ENCODE measurements at places on chromosomes 16 and 17.
A peak's percentile ranks its signal among the peaks of the same experiment; 100 is the strongest.

GRCh38 chr17:81285179-81285878 is 9.8 kb downstream of the SLC38A10 start:
- peak; percentile 63 for DNase-seq

DNA sequence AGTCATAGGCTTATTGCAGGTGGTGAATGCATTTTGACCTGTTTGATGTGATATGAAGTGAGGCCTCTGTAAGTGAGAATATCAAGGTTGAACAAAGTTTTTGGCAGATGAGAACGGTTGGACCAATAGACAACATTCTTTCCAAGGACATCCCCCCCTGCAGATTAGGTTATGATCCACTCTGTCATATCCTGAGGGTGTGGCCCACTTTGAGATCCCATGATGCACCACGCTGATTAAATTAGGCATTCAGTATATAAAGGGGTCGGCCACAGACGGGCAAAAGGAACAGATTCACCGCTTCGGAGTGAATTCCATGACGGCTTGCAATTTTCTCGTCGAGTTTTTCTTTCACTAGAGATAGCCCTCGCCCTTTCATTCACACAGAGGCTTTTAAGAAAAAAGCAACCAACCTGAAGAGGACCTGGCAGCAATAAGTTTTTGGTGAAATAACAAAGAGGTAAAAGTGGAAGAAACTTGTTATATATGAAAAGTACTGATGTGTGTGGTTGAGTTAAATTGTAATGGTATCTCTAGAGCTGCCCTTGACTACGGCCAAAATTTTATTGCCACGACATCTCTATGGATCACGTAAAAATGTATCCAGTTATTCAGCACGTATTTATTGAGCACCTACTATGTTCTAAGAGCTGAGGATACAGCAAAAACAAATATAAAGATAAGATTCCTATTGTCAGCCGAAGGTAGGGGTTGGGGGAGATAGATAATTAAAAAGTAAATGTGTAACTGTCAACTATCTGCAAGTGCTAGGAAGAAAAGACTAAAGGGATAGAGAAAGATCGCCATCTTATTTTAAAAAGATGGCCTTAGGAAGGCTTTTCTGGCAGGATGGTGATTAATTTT is 1.7 kb upstream of the RBBP6 start:
- no peak for DNase-seq

DNA sequence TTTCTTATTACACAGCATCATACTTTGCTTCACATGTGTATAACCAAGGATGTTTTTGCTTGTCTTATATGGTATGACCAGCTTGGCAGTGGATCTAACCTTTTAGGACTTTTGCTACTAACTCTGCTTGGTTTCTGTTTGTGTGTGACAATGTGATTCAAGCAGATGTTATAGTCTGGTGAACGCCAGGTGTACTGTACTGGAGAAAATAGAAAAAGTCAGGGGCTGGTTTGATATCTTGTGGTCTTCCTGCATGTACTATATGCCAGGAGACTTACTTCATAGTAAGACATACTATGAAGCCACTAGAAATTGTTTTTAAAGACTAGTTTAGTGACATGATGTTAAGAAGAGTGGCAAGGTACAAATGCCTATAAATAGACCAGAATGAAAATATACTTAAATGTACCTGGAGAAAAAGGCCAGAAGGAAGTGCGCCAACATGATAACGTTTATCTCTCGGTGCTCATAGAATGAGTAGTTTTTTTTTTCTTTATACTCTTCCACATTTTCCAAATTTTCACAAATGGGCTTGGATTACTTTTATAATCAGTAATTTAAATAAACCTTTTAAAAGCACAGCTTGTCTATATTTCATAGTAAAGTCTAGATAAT is 112.3 kb downstream of the PRKCA start:
- no peak for DNase-seq

- DNase-seq, result no peak
Measured at GRCh38 chr16:68737046-68737729, at the start of gene CDH1. CDH1 (plus strand) TSS chr16:68737292; CDS start chr16:68737416, 124 bp downstream.

GRCh38 chr17:73586275-73586832 is 57.9 kb downstream of the SDK2 start:
- no peak for DNase-seq

- DNase-seq, result no peak
Measured at GRCh38 chr17:35130392-35130791, 9.0 kb downstream of the FNDC8 start.

GRCh38 chr17:31437720-31438400 is 46.4 kb downstream of the RAB11FIP4 start:
- DNase-seq, result no peak

- DNase-seq, result no peak
Measured at GRCh38 chr16:9334103-9334502, 242.7 kb downstream of the HAPSTR1 start.

DNA sequence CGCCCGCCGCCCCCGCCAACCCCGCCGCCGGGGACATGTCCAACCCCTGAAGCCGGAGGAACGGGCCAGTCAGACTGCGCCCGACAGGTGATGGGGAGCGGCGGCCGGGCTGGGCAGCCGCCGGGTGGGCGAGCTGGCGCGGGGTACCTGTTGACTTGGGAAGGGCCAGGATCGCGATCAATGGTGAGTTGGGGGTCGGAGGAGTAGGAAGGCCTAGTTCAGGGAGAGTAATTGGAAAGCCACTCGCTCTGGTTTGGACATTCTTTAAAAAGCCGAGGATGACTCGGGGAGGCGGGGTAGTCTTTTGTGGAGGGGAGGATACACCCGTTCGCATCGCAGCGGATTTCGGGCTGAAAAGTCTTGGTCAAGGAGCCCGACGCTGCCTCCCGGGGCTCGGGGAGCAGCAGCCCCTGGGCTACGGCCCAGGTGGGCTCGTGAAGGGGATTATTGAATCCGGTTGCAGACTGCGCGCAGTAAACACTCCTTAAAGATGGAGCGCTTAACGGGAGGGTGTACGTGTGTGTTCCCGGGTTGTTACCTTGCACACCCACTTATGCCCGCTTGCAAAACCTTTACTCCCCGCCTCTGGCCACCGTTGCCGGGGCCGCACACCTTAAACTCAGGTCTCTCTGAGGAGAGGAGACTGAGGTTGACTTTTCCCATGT is 123.8 kb downstream of the GOSR1 start:
- no peak for DNase-seq

DNA sequence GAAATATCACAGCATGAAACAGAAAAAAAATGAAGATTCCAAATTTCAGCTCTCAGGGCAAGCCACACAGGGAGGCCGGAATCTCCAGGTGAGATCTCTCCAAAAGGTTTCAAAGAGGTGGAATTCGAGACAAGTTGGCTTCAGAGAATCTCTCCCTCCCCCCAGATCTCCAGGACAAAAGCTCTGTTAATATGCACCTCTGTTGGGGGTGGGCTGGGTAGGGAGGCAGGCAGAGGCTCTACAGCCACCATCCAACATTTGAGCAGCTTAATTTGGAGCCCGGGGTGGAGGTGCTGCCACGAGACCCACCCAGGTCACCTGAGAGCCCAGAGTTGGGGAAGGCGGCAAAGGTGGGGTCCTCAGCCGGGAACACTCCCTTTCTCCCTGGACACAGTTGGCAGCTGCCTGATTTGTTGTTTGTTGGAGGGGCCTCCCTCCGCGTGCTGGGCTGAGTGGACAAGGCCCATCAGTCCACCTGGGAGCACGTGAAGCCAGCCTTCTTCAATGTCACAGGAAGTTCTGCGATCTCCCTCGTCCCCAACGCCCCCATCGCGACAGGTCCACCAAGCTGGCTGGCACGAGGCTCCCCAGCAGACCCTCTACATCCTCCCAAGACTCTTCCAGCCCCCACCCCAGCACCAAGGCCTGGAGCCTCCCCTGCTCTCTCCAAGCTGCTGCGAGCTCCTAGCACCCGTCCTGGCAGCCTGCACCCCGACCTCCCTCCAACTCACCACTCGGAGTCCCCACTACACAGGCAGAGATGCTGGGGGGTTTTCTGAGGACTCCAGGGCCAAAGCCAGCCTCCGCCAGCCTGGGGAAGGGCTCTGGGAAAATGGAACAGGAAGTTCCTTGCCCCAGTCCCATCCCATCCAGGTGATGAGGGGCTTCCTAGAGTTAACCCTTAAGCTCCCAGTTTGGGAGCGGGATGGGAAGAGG is at the start of gene ZSCAN10:
Gene ZSCAN10 (minus strand): TSS at position 836 of the 936 bp plus-strand sequence. CDS start 6,357 bp downstream, outside the sequence.
- DNase-seq, result no peak

- DNase-seq, result peak; percentile 18
Measured at GRCh38 chr16:88971371-88972097, 5.5 kb downstream of the CBFA2T3 start.

- DNase-seq, result no peak
Measured at GRCh38 chr16:85986931-85987749, 88.2 kb downstream of the IRF8 start.

- DNase-seq, result no peak
Measured at GRCh38 chr16:84842516-84843148, 22.8 kb downstream of the CRISPLD2 start.

DNA sequence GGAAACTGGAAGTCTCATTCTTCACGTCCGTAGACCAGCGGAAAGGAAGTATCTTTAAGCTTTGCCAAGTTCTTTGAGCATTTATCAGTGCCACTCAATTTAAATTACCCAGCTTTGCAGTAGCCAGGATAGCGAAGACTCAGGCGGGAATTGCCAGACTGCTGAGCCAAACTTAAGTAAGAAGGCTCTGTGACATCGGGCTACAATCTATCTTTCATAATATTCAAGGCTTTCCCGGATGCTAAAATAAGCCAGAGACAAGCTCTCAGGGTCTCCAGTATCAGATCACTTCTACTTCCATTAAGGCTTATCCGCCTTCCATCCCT is 436 bp upstream of the BRIP1 start:
- no peak for DNase-seq

DNA sequence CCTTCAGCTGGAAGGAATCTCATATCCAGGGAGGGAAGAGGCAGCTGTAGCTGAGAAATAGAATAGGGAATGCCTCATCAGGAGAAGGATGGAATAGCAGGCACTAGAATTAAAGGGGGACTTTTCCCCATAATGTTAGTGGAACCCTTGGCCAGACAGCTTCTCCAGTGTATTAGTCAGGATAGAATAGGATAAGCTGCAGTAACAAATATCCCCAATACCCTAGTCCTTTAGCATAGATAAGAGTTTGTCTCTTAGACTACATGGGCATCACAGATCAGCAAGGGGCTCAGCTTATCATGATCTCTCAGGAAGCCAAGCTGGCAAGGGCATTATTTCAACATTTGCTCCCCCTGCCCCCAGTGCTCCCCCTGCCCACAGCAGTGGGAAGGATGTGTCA is 44.7 kb upstream of the RPL38 start:
- no peak for DNase-seq

DNA sequence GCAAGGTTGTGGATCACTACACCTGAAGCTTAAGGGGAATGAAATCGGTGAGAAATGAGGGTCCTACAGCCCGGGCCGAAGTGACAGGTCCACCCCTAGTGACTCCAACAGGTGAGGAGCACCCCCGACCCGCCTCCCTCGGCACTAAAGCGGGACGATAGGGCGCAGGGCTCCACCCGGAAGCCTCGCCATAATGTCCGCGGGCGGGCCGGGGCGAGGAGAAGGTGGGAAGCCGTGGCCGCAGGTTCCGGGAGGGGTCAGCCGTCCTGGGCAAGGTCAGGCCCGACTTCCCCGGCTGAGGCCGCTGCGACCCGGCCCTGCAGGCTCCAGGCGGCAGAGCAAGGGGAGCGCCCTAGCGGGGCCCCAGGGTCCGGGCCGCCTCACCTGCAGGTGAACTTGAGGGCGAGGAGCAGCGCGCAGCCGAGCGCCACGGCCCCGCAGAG is 543 bp downstream of the TXNDC11 start:
- no peak for DNase-seq

DNA sequence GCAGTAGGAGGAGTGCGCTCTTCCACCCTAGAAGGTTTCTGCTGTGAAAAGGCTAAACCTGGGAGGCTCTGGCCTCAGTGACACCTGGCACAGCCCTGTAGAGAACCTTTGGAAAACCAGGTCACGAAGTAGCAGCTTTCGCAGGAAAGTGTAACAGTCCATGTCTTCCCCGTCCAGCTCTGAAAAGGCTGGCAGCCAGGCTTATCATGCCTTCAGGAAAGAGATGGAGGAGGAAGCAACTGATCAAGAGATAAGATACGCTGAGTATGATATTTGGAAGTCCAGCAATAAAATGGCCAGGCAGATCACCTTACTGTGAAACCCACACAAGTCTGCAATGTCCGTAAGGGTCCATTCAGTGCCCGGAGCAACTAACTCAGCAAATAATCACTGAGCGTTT is 22.3 kb downstream of the TUBD1 start:
- DNase-seq, result no peak

DNA sequence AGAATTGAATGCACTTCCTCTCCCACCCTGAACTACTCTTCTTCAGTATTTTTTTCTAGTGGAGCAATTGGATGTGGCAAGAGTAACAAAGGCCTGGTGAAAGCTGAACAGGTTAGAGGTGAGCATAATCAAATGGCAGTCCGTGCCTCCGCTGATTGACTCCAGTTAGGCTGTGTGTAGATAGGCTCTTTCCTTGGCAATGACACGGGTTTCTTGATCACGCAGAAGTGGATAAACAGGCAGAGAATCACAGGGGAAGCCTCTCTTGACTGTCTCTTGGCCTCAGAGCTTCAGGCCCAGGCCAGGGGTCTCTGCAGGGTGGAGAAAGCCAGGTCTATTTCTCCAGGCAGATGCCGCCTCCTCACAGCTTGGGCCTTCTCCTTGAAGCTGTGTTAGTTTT is 4.2 kb downstream of the CD300LB start:
- no peak for DNase-seq

GRCh38 chr17:78013683-78014467 is 55.4 kb downstream of the TNRC6C start:
- DNase-seq, result peak; percentile 74

DNA sequence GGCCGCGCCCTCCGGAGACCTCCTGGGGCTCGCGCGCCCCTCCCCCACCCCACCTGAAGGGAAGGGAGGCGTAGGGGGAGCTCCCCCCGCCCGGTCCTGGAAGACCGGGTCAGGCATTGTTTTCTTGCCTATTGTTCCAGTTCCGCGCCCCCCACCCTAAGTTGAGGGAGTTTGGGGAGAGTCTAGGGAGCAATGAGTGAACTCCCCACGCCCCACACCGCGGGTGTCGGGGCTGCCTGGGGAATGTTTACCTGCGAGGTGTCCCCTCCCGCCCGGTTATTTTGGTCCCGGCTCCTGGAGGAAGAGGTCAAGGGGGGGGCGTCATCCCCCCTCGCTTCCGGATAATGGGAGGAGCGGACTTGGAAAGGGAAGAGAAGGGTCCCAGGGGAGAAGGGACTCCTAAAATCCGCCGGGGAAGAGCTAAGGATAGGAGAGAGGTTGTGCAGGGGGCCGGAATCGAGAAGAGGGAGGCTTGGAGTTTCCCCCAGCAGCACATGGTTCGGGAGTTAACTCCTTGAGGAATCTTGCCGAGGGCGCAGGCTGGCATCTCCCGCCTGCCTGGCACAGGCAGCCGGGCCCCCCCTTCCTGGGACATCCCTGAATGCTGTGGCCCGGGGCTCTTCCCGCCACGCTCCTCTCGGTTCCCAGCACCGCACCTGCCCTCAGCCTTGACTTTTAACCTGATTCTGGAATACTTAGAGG is 881 bp downstream of the MLLT6 start:
- DNase-seq, result peak; percentile 41

DNA sequence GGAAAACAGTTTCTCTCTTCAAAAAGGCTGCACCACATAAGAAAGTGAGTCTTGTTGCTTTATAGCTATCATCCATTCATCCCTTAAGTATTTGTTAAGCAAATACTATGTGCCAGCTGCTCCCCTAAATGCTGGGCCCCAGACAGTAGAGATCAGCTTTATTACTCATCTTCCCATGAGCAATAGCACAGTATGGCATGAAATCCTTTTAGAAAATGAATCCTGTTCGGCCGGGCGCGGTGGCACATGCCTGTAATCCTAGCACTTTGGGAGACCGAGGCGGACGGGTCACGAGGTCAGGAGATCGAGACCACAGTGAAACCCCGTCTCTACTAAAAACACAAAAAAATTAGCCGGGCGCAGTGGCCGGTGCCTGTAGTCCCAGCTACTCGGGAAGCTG is 99.5 kb downstream of the MYO1D start:
- DNase-seq, result no peak

Data from globus pallidus (tissue), 1 donor.